ENCODE measurements at places on chromosomes 7 and 10.
A peak's percentile ranks its signal among the peaks of the same experiment; 100 is the strongest.

GRCh38 chr10:91976317-91977051 lies 52.9 kb downstream of the BTAF1 start:
- H3K27ac ChIP-seq, result no peak overlapping the region
- peaks cover 16% of the 10 kb centered on the region for H3K36me3 ChIP-seq
- no peaks in the 10 kb centered on the region for H3K27me3 ChIP-seq
- H3K4me3 ChIP-seq, result no peak overlapping the region
- no peak for DNase-seq
- H3K4me1 ChIP-seq, result no peaks in the 10 kb centered on the region

GRCh38 chr7:110358028-110358427 lies 732.9 kb upstream of the LRRN3 start:
- no peak overlapping the region for H3K27ac ChIP-seq
- no peaks in the 10 kb centered on the region for H3K4me1 ChIP-seq
- no peaks in the 10 kb centered on the region for H3K36me3 ChIP-seq
- no peak for DNase-seq
- H3K4me3 ChIP-seq, result no peak overlapping the region
- no peaks in the 10 kb centered on the region for H3K27me3 ChIP-seq

DNA sequence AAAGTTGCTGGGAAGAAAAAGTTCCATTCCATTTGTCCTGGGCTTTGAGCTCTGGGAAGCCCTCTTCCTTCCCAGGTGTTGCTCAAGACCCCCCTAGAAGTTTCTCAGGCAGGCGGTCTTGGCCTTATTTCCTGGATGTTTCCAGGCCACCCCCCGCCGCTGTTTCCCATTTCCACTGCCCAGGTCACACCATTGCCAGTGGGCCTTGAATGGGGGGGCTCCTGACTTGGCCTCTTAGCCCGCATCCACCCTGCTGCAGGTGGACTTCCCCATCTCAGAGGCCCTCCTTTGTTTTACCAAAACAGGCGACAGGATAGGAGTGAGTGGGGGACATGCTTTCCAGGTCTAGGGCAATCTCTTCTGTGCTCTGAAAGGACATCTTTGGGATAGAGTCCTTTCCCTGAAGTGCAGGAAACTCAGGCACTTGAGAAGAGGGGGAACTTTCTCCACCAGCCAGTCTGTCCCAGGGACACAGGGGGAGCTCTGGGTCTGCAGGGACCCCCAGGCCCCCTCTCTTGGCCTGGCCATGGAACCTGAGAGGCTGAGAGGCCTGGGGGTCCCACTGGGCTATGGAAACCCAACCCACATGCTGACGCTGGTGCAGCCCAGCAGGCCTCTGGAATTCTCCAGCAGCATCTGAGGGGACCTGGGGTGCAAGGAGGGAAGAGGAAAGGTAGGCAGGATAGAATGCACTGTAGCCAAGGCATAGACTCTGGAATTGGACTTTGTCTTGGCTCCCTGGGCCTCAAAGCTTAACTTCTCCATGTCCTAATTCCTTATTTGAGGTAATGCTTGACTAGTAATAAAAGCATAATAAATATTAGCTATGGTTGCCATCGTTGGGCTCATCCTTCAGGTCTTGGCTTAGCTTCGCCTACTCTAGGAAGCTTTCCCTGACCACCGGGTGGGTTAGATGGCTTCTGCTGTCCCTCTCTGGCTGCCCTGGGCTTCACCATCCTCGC lies 17.6 kb downstream of the NEURL1 start:
- no peak for DNase-seq
- H3K4me3 ChIP-seq, result no peak overlapping the region
- peaks cover 12% of the 10 kb centered on the region for H3K27me3 ChIP-seq
- no peaks in the 10 kb centered on the region for H3K4me1 ChIP-seq
- no peak overlapping the region for H3K27ac ChIP-seq

DNA sequence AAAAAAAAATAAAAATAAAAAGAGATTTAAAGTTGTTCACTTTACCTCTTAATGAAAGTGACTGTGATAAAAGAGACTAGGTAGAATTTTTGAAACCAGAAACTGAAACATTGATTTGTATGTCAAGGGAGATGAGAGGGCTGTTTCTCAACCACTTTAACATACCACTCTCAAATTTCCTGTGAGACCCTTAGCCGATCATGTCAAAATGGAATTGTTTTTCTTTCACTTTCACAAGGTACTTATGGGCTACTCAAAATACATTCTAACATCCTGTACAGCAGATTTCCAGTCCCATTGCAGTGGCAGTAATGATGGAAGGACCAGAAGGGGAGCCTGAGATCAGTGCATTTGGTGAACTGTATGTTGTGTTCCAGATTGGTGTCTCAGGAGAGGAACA lies 261.2 kb downstream of the PPP1R3A start:
- no peaks in the 10 kb centered on the region for H3K4me1 ChIP-seq
- no peak overlapping the region for H3K4me3 ChIP-seq
- no peak for DNase-seq
- no peaks in the 10 kb centered on the region for H3K36me3 ChIP-seq
- no peaks in the 10 kb centered on the region for H3K27me3 ChIP-seq

GRCh38 chr10:85618841-85619240 lies 747.8 kb downstream of the GRID1 start:
- peak; percentile 32 for DNase-seq
- H3K36me3 ChIP-seq, result no peaks in the 10 kb centered on the region
- H3K4me3 ChIP-seq, result no peak overlapping the region
- no peaks in the 10 kb centered on the region for H3K4me1 ChIP-seq
- H3K27me3 ChIP-seq, result no peaks in the 10 kb centered on the region
- no peak overlapping the region for H3K27ac ChIP-seq

GRCh38 chr7:4699841-4700240 lies 17.7 kb downstream of the FOXK1 start:
- H3K4me3 ChIP-seq, result no peak overlapping the region
- DNase-seq, result no peak
- H3K27me3 ChIP-seq, result no peaks in the 10 kb centered on the region
- H3K4me1 ChIP-seq, result peaks cover 37% of the 10 kb centered on the region
- H3K27ac ChIP-seq, result no peak overlapping the region

DNA sequence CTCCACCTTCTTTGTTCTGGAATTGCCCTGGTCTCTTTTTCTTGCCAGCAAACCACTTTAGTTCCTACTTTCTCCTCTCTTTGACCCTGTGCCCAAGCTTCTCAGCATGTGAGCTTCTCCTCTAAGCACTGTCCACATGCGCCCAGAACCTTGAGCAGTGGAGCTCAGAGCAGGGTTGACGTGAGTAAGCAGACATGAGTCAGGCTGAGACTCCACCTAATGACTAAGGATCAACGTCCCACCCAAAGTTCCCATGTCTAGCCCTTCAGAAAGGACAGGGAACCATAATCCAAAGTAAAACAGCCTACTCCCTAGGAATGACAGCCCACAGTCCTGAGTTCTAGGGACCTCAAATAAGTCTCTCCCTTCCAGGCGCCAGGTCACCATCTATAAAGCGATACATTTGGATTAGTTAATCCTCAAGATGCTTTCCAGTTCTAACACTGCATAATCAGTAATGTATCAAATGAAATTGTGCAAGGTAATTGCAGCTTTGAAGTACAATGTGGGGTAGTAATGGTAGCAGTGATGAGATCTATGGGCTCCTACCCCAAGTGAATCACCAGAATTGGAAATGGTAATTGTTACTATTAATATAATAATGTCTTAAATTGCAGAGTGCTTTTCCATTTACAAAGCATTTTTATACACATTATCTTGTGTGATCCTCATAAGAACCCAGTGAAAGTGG lies 44.5 kb downstream of the KCNMA1 start:
- H3K36me3 ChIP-seq, result no peaks in the 10 kb centered on the region
- H3K4me1 ChIP-seq, result peaks cover 5% of the 10 kb centered on the region
- no peaks in the 10 kb centered on the region for H3K27me3 ChIP-seq
- H3K27ac ChIP-seq, result no peak overlapping the region
- H3K4me3 ChIP-seq, result no peak overlapping the region
- no peak for DNase-seq

DNA sequence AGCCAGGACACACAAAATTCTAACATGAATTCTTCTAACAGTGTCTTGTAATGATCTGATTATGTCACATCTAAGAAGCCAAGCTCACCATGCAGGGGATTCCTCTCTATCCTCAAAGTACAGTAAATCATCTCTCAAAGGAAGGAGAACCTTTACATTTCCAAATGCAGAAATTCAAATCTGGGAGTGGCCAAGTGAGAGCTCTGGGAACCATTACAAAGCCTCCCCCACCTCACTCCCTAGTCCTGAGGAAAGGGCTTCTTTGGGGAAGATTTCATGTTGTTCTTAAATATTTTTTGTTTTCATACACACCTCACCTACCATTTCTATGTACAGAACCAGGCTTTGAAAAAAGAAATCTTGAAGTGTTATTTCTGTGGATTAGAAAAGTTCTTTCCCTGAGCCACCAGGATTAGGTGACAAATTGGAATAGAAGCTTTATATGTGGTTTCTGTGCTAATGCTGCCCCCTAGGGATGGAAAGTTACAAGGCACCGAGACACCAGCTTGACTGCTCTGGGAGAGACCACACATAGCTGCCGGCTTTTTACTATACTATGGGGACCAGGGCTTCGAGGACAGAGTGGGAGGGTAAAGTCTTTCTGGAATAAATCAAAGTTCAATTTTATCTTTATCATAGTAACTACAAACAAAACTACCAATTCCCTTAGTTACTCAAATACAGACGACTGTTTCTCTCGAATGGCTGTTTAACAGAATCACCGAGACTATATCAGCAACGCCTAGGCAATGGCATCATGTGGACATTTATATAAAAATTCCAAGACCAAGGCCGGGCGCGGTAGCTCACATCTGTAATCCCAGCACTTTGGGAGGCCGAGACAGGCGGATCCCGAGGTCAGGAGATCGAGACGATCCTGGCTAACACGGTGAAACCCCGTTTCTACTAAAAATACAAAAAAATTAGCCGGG lies 116.1 kb downstream of the RNF216 start:
- peaks cover 17% of the 10 kb centered on the region for H3K4me1 ChIP-seq
- peaks cover 18% of the 10 kb centered on the region for H3K36me3 ChIP-seq
- peak; percentile 83 for DNase-seq
- no peak overlapping the region for H3K4me3 ChIP-seq

- no peaks in the 10 kb centered on the region for H3K36me3 ChIP-seq
- no peak overlapping the region for H3K27ac ChIP-seq
- H3K27me3 ChIP-seq, result no peaks in the 10 kb centered on the region
- H3K4me3 ChIP-seq, result no peak overlapping the region
- DNase-seq, result no peak
Observed at GRCh38 chr10:116694243-116694926, 48.0 kb downstream of the HSPA12A start.

DNA sequence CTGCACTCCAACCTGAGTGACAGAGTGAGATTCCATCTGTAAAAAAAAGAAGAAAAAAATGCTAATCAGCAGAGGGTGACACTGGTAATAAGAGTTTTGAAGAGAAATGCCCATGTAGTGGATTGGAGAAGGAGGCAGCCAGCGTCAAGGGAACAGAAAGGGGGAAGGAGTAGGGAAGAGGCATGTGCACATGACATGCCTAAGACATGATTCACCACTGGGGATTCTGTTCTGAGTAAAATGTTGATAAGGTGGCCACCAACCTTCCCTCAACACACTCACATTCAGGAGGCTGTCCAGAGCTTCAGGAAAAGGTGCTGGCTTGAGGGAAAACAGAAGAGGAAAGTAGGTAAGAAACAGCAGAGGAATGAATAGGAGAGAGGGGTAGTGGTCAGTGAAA lies 39.9 kb downstream of the AKR1D1 start:
- no peak for DNase-seq
- H3K36me3 ChIP-seq, result no peaks in the 10 kb centered on the region
- H3K4me1 ChIP-seq, result no peaks in the 10 kb centered on the region
- H3K4me3 ChIP-seq, result no peak overlapping the region
- no peaks in the 10 kb centered on the region for H3K27me3 ChIP-seq
- no peak overlapping the region for H3K27ac ChIP-seq

DNA sequence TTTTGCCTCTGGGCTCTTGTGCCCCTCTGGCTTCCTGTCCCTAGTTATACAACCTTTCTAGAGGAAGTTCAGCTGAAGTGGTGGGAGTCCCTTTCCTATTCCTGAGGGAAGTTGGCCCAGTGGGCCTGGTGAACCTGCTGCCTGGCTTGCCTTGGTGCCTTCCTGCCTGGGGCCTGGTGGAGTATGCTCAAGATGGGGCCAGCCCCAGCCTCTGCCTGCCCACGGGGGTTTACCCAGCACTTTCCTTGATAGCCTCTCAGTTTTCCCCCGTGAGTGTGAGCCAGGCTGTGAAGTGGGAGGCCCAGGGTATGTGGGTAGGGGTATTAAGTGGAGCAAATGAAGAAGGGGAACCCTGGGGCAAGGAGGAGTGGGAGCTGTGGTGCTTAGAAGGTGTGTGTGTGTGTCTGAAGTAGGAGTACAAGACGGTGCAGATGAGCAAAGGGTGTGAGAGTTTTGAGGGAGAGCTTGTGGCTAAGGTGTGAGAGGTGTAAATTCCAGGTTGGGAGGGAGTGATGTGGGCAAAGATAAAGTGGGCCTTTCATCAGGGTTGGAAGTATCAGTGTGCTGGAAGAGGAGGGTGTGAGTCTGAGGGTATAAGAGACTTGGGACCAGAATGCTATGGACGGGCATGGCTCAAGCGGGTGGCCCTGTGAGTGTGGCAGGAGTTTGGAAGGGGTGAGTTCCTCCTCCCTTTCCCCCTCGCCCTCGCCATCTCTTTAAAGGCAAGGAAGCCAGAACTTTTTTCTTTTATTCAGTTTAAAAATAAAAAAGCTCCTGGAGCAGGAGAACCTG lies 10.9 kb upstream of the PAX2 start:
- H3K36me3 ChIP-seq, result no peaks in the 10 kb centered on the region
- H3K4me1 ChIP-seq, result peaks cover 48% of the 10 kb centered on the region
- no peak for DNase-seq
- H3K4me3 ChIP-seq, result no peak overlapping the region
- H3K27me3 ChIP-seq, result peaks cover 100% of the 10 kb centered on the region

DNA sequence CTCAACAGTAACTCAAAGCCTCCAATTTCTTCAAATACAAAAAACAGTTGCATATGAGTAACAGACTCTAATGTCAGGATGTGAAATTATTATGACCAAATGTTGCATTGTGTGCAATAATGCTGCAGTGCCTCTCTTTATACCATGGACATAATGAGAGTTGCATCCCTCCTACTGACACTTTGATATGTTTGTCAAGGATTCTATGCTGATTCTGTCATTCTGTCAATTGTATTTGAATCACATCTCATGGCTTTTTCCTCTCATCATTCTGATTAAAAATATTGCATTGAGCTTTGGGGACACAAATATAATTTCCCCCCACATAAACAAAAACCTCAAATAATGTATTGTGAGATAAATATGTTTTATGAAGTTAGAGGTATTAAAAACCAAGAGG lies 84.6 kb upstream of the SGCE start:
- H3K4me1 ChIP-seq, result no peaks in the 10 kb centered on the region
- no peaks in the 10 kb centered on the region for H3K27me3 ChIP-seq
- no peak for DNase-seq
- no peak overlapping the region for H3K27ac ChIP-seq
- H3K4me3 ChIP-seq, result no peak overlapping the region

GRCh38 chr7:139647814-139648390 lies 124.4 kb downstream of the CLEC2L start:
- H3K4me3 ChIP-seq, result no peak overlapping the region
- no peaks in the 10 kb centered on the region for H3K36me3 ChIP-seq
- no peak overlapping the region for H3K27ac ChIP-seq
- no peak for DNase-seq
- peaks cover 14% of the 10 kb centered on the region for H3K4me1 ChIP-seq
- H3K27me3 ChIP-seq, result no peaks in the 10 kb centered on the region

- peaks cover 12% of the 10 kb centered on the region for H3K4me1 ChIP-seq
- no peak overlapping the region for H3K4me3 ChIP-seq
- no peaks in the 10 kb centered on the region for H3K36me3 ChIP-seq
- no peak for DNase-seq
- no peaks in the 10 kb centered on the region for H3K27me3 ChIP-seq
Observed at GRCh38 chr10:88207121-88207546, 343.7 kb downstream of the PTEN start.
